ENCODE measurements at places on chromosomes 3 and 15. TPM values are rescaled to one million over a fixed set of nuclear protein-coding genes. Genes with fewer than 3 reads are reported as not detected.
A peak's percentile ranks its signal among the peaks of the same experiment; 100 is the strongest.

CPLX3 gene
- not detected for total RNA-seq

SPSB4 gene
- not detected for total RNA-seq

GRCh38 chr3:47412842-47413520 lies 32.2 kb downstream of the PTPN23 start:
- H3K4me1 ChIP-seq: peaks cover 4% of the 10 kb centered on the region
- no peak overlapping the region for H3K4me3 ChIP-seq
- H3K27ac ChIP-seq: peak overlapping the region; percentile 81
- peaks cover 1% of the 10 kb centered on the region for H3K36me3 ChIP-seq
- no peaks in the 10 kb centered on the region for H3K27me3 ChIP-seq
- DNase-seq: no peak

DNA sequence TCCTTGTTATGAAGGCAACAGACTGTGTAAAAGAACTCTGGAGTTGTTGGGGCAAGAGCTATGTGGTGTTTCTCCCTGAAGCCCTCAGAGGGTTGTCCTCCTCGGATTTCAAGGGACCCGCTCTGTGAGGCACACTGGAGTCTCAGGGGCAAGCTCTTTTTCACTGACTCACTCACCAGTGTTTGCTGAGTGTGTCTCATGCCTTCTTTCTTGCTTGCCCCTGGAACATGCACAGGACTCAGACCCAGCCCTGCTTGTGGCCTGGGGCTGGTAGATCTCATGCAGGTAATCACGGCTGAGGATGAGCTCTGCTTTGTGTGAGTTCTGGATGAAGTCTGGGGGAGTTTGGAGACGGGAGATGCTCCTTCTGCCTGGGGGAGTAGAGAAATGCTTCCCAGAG lies 93.7 kb downstream of the CACNA1D start:
- no peak overlapping the region for H3K4me3 ChIP-seq
- H3K36me3 ChIP-seq: no peaks in the 10 kb centered on the region
- no peaks in the 10 kb centered on the region for H3K27me3 ChIP-seq
- DNase-seq: no peak
- no peak overlapping the region for H3K27ac ChIP-seq

DNA sequence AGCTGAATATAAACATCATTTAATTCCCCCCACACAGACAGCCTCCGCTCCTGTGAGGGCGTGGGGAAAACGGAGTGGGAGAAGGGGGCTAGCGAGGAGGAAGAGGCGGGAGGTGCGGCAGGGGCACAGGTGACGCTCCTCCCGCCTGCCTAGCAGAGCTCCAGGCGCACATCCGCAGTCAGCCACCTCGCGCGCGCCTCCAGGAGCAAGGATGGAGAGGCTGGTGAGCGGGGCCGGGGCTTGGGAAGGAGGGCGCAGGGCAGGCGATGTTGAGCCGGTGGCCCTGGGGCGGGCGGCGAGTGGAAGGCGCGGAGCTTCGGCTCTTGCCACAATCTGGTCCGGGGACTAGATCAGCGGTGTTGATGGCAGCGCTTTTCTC lies at the start of gene CD200:
Gene CD200 (plus strand): TSS at position 155 of the 379 bp plus-strand sequence. CDS start 57 bp downstream, at position 212.
- peak; percentile 38 for DNase-seq
- H3K27ac ChIP-seq: no peak within 1 kb of the TSS
- H3K4me3 ChIP-seq: peak within 1 kb of the TSS; percentile 33
- no peaks in the 10 kb centered on the region for H3K4me1 ChIP-seq

DNA sequence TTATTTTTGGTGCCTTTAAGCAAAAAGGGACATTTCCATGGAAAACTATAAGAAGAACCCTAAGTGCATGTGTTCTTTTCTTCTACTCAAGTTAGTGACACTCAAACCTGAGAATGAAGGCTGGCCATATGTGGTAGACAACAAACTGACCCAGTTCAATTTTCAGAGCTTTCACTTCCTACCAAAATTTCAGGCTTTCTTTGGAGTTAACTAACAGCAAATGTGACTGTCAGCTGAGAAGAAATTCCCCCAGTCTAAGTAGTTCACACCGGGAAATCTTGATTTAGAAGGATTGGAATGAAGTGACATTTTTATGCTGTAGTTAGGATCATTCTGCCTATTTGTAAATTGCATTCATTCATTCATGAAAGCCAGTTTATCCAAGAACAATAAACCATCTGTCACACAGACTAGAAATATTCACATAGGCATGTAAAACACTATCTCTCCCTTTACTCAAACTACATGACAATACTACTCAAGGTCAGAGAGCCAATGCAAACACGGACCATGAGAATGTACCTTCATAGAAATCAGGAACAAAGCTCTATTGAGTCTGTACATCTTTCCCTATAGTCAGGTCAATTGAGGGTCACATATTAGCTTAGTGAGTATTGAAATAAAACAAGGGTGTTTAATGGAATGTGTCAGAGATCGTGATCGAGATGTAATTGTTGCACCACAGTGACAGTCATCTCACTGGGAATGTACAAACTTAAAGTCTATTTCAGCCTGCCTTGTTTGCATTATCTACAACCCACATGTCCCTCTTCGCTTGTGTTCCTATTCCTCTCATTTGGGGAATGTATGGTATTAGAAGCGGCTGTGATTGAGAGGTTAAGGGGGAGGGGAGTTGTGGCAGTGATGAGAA lies 113.8 kb upstream of the TGFBR2 start:
- H3K4me3 ChIP-seq: no peak overlapping the region
- H3K4me1 ChIP-seq: no peaks in the 10 kb centered on the region
- DNase-seq: no peak
- H3K36me3 ChIP-seq: no peaks in the 10 kb centered on the region
- H3K27me3 ChIP-seq: no peaks in the 10 kb centered on the region

DNA sequence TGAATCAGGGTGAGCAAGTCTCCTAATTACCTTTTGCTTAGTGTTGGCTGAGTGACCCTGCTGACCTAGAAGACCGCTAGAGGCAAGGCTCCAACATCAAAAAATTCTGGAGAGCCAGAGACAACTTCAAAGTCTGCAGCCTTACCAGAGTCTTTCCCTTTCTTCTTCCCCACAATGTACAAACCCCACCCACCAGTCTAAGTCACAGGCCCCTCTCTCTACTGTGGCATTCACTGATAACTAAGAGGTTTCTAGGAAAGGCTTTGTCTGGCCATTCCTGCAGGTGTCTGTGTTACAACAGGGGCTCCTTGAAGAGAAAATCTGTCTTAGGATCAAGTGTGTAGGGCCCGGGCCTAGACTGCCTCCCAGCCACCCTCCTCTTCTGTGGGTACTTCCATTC lies 525 bp downstream of the MYH15 start:
- no peak overlapping the region for H3K27ac ChIP-seq
- no peaks in the 10 kb centered on the region for H3K36me3 ChIP-seq
- H3K4me3 ChIP-seq: no peak overlapping the region
- H3K27me3 ChIP-seq: no peaks in the 10 kb centered on the region
- no peaks in the 10 kb centered on the region for H3K4me1 ChIP-seq
- no peak for DNase-seq

DNA sequence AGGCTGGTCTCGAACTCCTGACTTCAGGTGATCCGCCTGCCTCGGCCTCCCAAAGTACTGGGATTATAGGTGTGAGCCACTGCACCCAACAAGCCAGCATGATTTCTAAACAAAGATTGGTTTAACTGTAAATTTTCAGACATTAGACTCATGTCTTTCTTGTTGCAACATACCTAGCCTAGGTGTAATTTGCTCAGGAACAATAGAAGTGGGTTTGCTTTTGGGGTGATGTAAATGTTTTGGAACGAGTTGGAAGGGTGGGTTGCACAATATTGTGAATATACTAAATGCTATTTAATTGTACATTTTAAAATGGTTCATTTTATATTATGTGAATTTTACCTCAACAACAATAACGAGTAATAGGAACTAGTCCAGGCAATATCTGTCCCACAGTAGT lies 7.1 kb downstream of the CCR4 start:
- H3K36me3 ChIP-seq: no peaks in the 10 kb centered on the region
- DNase-seq: no peak
- no peak overlapping the region for H3K4me3 ChIP-seq
- H3K27me3 ChIP-seq: no peaks in the 10 kb centered on the region
- 0 out of 2 replicates have a peak, but pooled peaks cover 5% of the 10 kb centered on the region for H3K4me1 ChIP-seq

DNA sequence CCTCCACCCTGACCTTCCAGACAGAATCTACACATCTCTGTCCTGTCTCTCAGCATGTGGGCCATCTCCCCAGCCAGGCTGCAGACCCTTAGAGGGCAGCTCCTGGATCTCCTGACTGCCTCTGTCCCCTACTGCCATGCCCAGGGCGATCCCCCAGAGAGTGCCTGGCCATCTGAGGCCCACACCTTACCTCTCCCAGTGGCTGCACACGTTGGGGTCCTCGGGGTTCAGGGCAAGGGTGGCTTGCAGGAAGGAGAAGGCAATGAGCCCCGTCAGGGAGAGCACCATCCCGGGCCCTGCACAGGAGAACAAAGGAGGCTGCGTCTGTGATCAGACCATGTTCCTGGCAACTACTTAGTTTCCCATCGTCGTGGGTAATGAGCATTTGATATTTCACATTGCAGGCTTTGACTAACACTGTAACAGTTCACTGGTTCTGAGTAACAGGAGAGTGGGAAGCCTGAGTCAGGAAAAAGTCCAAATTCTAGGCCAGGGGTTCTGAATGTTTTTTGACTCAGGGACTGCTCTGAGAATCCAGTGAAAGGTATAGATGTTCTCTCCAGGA lies 125.4 kb downstream of the MEGF11 start:
- no peak overlapping the region for H3K27ac ChIP-seq
- DNase-seq: no peak
- H3K4me1 ChIP-seq: no peaks in the 10 kb centered on the region
- H3K27me3 ChIP-seq: no peaks in the 10 kb centered on the region
- no peak overlapping the region for H3K4me3 ChIP-seq

- no peak overlapping the region for H3K4me3 ChIP-seq
- peak; percentile 90 for DNase-seq
- H3K27me3 ChIP-seq: no peaks in the 10 kb centered on the region
Measured at GRCh38 chr15:60392986-60393790, 4.6 kb downstream of the ANXA2 start.
